SK-N-SH (cell line): ENCODE measurements at places on chromosomes 12 and 14.

- no peak for DNase-seq
Measured at GRCh38 chr14:105140581-105140980, 28.0 kb downstream of the JAG2 start.

GRCh38 chr12:76201316-76201715, 116.8 kb upstream of the NAP1L1 start:
- DNase-seq, result no peak

DNA sequence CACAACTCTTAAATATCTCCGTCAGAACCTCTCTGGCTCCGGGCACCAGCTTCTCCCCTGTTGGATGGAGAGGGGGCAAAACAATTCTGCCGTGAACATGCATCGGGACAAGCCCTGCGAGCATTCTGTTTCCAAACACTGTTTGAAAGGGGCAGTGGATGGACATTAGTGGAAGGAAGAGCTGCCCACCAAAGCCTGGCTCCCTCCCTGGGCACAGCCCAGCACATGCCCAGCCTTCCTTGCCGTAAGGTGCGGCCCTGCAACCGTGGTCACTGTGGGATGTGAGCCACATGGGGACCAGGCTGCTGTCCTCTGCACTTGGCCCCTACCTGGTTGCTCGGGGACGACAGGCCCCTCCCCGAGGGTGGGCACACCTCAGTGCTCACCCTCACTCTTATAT, 54.0 kb downstream of the TRAFD1 start:
- DNase-seq, result no peak

GRCh38 chr12:3882896-3883564, 9.8 kb upstream of the PARP11 start:
- no peak for DNase-seq

DNA sequence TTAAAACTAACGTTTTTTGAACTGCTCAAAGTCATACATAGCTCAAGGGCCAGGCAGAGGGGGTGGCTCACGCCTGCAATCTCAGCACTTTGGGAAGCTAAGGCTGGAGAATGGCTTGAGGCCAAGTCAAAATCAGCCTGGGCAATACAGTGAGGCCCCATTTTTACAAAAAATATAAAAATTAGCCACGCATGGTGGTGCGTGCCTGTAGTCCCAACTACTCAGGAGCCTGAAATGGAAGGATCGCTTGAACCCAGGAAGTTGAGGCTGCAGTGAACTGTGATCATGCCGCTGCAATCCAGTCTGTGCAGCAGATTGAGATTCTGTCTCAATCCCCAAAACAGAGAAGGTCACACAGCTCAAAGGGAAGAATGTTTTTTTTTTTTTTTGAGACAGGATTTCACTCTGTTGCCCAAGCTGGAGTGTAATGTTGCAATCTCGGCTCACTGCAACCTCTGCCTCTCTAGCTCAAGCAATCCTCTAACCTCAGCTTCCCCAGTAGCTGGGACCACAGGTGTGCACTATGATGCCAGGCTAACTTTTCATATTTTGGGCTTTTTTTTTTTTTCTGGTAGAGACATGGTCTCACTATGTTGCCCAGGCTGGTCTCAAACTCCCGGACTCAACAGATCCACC, 2.9 kb downstream of the RBM23 start:
- DNase-seq, result no peak

GRCh38 chr12:27814411-27814810, 34.4 kb upstream of the MANSC4 start:
- DNase-seq, result no peak

- no peak for DNase-seq
Measured at GRCh38 chr14:95611293-95611880, 74.8 kb upstream of the TCL1B start.

- peak; percentile 22 for DNase-seq
Measured at GRCh38 chr12:27818401-27818918, 38.4 kb upstream of the MANSC4 start.

GRCh38 chr14:76581592-76581991, 179.7 kb upstream of the VASH1 start:
- no peak for DNase-seq

DNA sequence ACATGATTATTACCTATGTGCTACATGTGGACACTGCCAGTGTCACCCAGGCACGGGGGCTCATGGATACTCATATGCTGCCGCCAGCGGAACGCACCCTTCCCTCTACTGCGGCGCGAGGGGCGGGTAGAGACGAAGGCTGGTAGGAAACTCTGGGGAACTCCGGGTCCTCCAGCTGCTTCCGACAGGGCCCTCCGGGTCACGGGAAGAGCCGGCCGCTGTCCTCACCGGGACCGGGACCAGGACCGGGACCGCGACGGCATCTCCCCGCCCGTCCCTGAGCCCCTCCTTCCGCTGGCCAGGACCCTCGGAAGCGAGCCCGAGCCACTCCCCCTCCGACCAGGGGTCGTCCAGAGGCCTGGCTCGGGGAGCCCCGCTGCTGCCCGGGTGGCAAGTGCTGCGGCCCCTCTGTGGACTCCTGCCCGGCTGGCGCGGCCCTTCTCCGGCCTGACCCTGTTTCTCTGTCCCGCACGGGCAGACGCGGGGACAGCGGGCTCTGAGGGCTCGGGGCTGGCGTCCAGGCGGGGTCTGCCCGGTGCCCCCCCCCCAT, 209.6 kb downstream of the ADGRD1 start:
- no peak for DNase-seq

- no peak for DNase-seq
Measured at GRCh38 chr12:52440821-52441319, 6.7 kb upstream of the KRT75 start.

GRCh38 chr12:104376650-104377513, 73.3 kb downstream of the EID3 start:
- no peak for DNase-seq

- DNase-seq, result no peak
Measured at GRCh38 chr14:103767336-103767894, 51.8 kb downstream of the ZFYVE21 start.

DNA sequence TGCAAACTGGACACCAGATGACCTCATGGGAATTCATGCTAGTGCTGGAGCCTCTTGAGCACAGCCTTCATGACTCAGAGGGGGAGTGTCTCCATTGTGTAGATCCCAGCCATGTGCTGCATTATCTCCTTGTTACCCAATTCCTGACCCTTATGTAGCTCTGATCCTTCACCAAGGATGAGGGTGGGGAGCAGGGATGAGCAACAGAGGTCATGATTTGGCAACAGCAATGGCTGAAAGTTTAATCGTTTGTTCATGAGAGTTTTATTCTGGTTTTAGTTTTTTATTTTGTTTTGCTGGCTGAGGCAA, 9.5 kb upstream of the BDKRB1 start:
- no peak for DNase-seq

DNA sequence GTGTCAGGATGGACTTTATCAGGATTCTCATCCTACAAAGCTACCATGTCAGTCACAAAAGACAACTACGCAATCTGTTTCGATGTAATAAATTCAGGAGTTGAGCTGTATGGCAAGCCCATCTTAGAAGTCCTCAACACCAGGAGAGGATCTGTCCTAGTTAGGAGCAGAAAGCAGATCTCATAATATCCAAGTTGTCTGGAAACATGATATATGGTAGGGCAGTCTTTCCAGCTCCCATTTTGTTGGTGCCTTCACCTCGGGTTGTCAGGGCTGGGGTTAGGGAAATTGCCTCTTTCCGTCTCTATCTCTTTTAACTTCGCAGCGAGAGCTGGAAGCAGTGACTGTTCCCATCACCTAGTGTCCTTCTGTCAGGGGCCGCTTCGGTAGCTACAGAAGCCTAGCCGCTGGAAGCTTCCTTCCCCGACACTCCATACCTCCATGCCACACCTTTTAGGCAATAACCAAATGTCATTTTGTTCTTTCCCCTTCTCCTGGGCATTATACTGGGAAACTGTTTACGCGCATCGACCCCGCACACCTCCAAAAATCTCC, 1.4 kb downstream of the NIN start:
- peak; percentile 27 for DNase-seq

DNA sequence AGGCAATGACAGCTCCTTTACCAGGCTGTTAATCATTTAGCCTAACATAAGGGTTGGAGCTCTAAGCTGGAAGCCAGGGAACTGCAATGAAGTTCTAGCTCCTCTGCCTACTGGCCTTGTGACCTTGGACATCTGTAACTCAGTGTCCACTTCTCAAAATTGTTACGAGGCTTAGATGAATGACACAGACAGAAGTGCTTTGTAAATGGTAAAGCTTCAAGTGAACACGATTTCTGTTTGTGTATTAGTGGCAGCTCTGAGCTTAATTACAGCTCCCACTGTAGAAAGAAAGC, 122.8 kb downstream of the EML1 start:
- no peak for DNase-seq

DNA sequence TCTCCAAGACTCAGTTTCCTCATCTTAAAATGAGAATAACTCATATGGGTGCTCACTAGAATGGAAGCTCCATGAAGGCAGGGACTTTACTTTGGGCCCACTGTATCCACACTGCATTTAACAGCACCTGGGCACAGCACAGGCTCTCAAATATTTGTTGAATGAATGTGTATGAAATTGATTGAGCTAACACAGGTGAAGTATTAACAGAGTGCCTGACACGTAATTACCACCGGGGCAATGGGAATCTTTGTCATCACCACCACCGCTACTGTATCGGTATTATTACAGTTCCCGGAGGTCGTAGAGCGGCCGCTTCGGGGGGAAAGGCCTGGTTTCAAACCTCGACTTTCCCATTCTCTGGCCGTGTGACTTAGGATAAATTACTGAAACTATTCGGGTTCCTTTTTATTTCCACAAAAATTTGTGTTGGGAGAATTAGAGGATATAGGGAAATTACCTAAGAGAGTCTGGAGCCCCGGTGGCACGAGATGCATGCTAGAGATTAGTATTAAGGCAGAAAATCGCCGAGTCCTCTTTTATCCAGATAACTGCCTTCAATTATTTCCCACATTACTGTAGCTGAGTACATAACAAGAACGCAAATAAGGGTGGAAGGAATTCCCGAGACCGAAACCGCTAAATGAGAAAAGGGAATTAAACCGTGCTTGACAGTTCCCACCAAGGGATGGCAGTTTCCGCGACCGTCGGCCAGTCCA, 1.0 kb upstream of the RIC8B start:
- peak; percentile 30 for DNase-seq

- DNase-seq, result no peak
Measured at GRCh38 chr12:22014783-22015144, 31.3 kb upstream of the CMAS start.

- DNase-seq, result peak; percentile 20
Measured at GRCh38 chr12:90945070-90945649, 9.8 kb downstream of the CCER1 start.

GRCh38 chr14:23582906-23583760, 4.5 kb upstream of the JPH4 start:
- DNase-seq, result no peak

DNA sequence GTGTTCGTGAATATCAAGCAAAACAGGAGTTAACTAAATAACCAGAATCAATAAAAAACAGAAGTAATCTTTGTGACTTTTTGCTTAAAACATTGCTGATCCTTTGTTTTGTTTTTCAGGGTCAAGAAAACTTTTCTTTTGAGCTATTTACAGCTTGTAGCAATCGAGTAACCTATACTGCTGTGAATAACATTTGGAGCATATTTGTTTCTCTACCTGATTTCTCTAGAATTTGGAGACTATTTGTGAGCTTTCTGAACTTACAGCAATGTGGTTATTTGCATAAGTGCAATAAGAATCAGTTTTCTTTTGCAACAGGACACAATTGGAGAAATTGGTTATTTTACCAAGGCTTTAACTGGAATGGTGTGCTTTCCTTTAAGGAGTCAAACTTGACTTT, 7.3 kb upstream of the ETNK1 start:
- no peak for DNase-seq

- DNase-seq, result no peak
Measured at GRCh38 chr12:11834104-11834812, 184.8 kb downstream of the ETV6 start.
